ENCODE measurements at places on chromosomes 1 and 21. TPM values are rescaled to one million over a fixed set of nuclear protein-coding genes. Genes with fewer than 3 reads are reported as not detected.

DNA sequence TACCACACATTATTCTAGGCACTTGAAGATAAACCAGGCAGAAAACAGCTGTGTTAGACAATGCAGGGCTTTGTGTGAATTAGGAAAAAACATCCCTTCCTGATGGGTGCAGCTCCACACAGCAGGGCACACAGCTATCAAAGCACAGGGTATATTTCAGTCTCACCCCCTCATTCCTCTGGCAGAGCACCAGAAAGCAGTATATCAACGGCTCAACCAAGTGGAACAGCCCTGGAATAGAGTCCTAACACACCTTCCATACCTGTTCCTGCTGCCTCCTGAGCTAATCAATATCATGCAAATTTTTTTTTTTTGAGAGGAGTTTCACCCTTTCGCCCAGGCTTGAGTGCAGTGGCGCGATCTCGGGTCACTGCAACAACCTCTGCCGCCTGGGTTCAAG, 32.1 kb downstream of the LYST start:
- no peak for DNase-seq
- peaks cover 25% of the 10 kb centered on the region for H3K4me1 ChIP-seq
- no peaks in the 10 kb centered on the region for H3K27me3 ChIP-seq
- peaks cover 9% of the 10 kb centered on the region for H3K36me3 ChIP-seq

- no peak for DNase-seq
- no peak overlapping the region for H3K4me3 ChIP-seq
- no peaks in the 10 kb centered on the region for H3K4me1 ChIP-seq
- H3K27me3 ChIP-seq, result no peaks in the 10 kb centered on the region
- H3K27ac ChIP-seq, result no peak overlapping the region
Observed at GRCh38 chr1:210669951-210670350, 341.2 kb downstream of the HHAT start.

- DNase-seq, result no peak
- peaks cover 5% of the 10 kb centered on the region for H3K27me3 ChIP-seq
- H3K36me3 ChIP-seq, result no peaks in the 10 kb centered on the region
- peaks cover 14% of the 10 kb centered on the region for H3K4me1 ChIP-seq
Observed at GRCh38 chr1:47753808-47754207, 243.4 kb downstream of the TRABD2B start.

- H3K4me1 ChIP-seq, result no peaks in the 10 kb centered on the region
- no peak overlapping the region for H3K4me3 ChIP-seq
- DNase-seq, result no peak
- no peak overlapping the region for H3K27ac ChIP-seq
- no peaks in the 10 kb centered on the region for H3K27me3 ChIP-seq
Observed at GRCh38 chr1:210448297-210448892, 119.7 kb downstream of the HHAT start.

DNA sequence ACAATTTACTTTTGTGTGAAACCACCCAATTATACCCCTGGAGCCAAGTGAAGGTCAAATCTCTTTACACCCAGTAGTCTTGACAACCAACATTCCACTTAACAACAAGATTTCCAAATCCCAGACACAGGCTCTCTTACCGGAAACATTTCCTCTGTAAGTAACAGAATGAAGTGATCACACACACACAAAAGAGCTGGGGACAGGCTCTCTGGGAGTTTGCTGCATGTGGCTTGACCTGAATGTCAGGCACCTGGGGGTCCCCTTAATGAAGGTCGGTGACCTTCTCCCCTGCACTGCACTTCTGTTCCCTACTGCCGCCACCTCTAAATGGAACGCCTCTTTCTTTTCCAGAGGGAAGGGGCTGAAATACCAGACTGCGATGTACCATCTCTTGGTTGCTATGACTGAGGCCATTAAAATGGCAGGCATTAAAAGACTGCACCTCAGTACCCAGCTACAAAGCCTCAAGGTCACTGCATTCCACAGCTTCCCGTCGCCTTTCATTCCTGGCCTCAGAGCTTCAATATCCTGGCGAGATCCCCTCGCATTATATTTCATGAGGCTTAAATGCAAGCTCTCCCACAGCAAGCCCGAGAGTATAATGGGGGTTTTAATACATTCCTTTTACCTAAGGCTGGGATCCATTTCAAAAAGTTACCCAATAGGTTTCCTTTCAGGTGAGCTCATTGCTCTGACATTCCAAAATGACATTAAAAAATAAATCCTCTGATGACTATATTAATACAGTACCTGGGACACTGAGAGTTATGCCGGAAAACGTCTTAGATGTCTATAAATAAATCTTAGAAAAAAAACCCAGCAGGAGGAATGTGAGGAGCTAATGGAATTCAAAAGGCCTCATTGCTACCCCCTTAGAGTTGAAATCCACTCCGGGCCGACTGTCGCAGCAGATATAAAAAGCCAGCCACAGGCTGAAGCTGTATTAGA, 90.9 kb upstream of the DIRAS3 start:
- peaks cover 15% of the 10 kb centered on the region for H3K4me1 ChIP-seq
- peak overlapping the region; percentile 65 for H3K27ac ChIP-seq
- H3K4me3 ChIP-seq, result no peak overlapping the region
- no peak for DNase-seq
- H3K36me3 ChIP-seq, result peaks cover 36% of the 10 kb centered on the region

GRCh38 chr1:212721388-212722247, 22.0 kb upstream of the BATF3 start:
- no peaks in the 10 kb centered on the region for H3K27me3 ChIP-seq
- no peak overlapping the region for H3K4me3 ChIP-seq
- H3K27ac ChIP-seq, result no peak overlapping the region
- no peaks in the 10 kb centered on the region for H3K36me3 ChIP-seq
- DNase-seq, result no peak
- peaks cover 6% of the 10 kb centered on the region for H3K4me1 ChIP-seq

DNA sequence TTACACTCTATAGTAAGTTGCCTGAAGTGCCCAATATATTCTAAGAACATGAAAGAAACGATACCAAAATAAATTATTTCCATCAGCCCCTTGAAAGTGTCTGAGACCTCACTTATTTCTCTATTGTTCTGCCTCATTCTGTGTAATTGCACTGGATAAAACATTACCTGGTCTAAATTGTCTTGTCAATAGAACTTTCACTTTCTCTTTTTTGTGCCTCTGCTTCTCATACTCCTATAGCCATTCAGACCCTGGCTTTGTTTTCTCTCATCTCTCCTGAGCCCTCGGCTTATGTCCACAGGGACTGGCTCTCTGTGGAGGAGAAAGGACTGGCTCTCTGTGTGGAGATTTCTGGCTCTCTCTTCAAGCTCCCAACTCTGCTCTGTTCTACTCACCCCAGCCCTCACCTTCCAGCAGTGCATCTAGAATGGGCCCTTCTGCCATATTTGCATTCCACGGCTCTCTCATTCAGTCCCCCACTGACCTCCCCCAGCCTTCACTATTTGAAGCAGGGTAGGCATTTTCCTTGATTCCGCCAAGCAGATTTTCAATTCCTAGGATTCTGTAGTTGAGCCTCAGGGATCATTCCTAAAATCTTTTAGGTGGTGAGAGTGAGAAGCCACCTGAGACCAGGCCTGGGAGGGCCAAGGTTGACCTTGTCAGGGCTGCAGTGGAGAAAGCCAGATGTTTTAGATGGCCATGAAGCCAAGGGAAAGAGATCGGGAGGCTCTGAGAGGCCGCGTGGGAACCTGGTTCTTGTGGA, 15.9 kb upstream of the GALNT2 start:
- no peaks in the 10 kb centered on the region for H3K27me3 ChIP-seq
- no peak overlapping the region for H3K4me3 ChIP-seq
- H3K4me1 ChIP-seq, result no peaks in the 10 kb centered on the region
- no peak for DNase-seq
- no peak overlapping the region for H3K27ac ChIP-seq

DNA sequence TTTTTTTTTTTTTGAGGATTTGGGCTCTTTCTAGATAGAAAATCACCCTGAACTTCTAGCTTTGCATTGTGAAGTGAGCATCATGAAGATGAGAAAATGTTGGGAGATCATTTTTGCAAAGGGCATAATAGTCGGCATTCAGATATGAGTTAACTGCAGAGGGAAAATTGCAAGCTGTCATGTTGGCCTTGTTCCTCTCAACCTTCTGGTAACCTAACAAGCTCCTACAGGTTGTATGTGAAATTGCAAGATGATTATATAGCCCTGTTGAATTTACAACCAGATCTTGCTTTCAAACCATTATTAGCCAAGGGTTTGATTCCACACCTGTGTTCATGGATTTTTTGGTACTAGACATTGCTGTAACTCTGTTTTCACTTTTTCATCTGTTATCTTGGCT, 2.2 kb downstream of the ELOA start:
- peaks cover 43% of the 10 kb centered on the region for H3K4me1 ChIP-seq
- peaks cover 29% of the 10 kb centered on the region for H3K36me3 ChIP-seq
- no peaks in the 10 kb centered on the region for H3K27me3 ChIP-seq
- peak overlapping the region; percentile 93 for H3K4me3 ChIP-seq
- no peak for DNase-seq

- no peaks in the 10 kb centered on the region for H3K36me3 ChIP-seq
- H3K27ac ChIP-seq, result no peak overlapping the region
- no peaks in the 10 kb centered on the region for H3K27me3 ChIP-seq
- no peak overlapping the region for H3K4me3 ChIP-seq
Observed at GRCh38 chr1:88016947-88017346, 667.1 kb upstream of the PKN2 start.

- DNase-seq, result no peak
- H3K4me1 ChIP-seq, result no peaks in the 10 kb centered on the region
- no peaks in the 10 kb centered on the region for H3K36me3 ChIP-seq
- H3K27me3 ChIP-seq, result no peaks in the 10 kb centered on the region
Observed at GRCh38 chr1:62401034-62401760, 35.7 kb upstream of the USP1 start.

DNA sequence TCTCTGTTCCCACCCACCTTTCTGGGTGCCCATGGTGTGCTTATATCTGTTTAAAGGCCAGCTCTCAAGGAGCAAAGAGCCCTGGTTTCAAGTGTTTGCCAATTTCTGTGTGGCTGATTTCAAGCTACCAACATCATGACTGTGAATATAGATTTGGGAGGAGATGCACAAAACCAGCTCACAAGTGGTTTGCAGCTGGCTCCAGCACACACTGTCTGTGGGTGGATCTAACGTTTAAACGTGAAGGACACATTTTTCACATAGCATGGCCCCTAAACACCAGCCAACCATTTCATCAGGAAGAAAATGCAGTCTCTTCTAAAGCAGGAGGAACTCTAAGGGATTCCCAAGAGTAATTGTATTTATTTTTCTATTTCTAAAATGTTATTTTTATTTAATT, 65.2 kb downstream of the FCRL5 start:
- no peaks in the 10 kb centered on the region for H3K4me1 ChIP-seq
- no peak for DNase-seq
- H3K4me3 ChIP-seq, result no peak overlapping the region
- no peaks in the 10 kb centered on the region for H3K36me3 ChIP-seq
- no peak overlapping the region for H3K27ac ChIP-seq
- H3K27me3 ChIP-seq, result no peaks in the 10 kb centered on the region

DNA sequence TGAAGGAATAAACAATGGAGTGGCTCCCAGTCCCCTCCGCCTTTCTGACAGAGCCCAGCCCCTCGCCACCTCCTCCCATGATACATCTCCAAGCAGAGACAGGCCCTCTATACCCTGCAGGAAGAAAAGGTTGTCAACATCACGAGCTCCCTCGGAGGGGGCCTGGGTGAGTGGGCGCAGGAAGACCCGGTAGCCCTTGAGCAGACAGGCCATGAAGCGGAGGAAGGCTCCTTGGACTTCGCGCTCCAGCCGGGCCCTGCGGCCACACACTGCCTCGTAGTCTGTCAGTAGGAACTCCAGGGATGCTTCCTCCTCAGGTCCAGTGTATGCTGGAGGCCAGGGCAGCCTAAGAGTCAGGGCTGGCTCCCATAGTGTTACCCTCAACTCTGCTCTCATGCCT, 7.0 kb downstream of the DENND4B start:
- no peak overlapping the region for H3K27ac ChIP-seq
- peaks cover 94% of the 10 kb centered on the region for H3K36me3 ChIP-seq
- no peak for DNase-seq
- H3K4me1 ChIP-seq, result peaks cover 15% of the 10 kb centered on the region
- H3K4me3 ChIP-seq, result no peak overlapping the region

- H3K36me3 ChIP-seq, result no peaks in the 10 kb centered on the region
- DNase-seq, result no peak
- no peaks in the 10 kb centered on the region for H3K27me3 ChIP-seq
- no peak overlapping the region for H3K4me3 ChIP-seq
Observed at GRCh38 chr21:20443558-20444155, 554.6 kb upstream of the NCAM2 start.

DNA sequence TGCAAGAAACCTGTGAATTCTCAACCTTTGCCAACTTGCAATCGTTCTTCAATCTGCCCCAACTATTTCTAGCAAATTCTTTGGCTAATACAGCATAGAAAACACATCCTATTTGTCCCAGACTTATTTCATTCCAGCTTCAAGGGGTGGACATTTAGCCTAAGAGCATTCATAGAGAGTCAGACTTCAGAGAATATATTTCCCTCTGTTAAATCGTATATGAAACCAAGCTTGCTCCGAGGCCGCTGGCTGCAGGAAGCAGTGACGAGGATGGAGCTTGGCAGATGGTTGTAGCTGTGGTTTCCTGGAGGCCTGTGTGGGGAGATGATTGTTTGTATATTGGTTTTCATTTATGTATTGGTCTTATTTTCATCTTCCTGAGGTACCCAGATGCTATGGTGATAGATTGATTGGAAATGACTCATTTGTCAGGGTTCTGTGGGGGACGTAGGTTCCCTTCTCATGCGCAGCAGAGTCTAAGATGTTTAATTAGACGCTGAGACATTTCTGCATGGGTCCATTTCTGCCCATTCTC, 26.1 kb downstream of the MAN1C1 start:
- no peaks in the 10 kb centered on the region for H3K27me3 ChIP-seq
- peak overlapping the region; percentile 58 for H3K27ac ChIP-seq
- no peak overlapping the region for H3K4me3 ChIP-seq
- no peak for DNase-seq

- no peak overlapping the region for H3K27ac ChIP-seq
- H3K4me3 ChIP-seq, result no peak overlapping the region
- DNase-seq, result no peak
- H3K36me3 ChIP-seq, result no peaks in the 10 kb centered on the region
- peaks cover 23% of the 10 kb centered on the region for H3K27me3 ChIP-seq
Observed at GRCh38 chr1:11352816-11353799, 80.1 kb downstream of the UBIAD1 start.

ACTN2 gene
- 1.9 TPM for total RNA-seq

FOXD3 gene
- total RNA-seq, result not detected

IL10RB gene
- total RNA-seq, result 49.1 TPM

Data from lower lobe of right lung (tissue), 2 donors.